ENCODE measurements at places on chromosomes 5 and 9.
A peak's percentile ranks its signal among the peaks of the same experiment; 100 is the strongest.

GRCh38 chr5:168359820-168360460, 68.5 kb downstream of the WWC1 start:
- no peak for DNase-seq

DNA sequence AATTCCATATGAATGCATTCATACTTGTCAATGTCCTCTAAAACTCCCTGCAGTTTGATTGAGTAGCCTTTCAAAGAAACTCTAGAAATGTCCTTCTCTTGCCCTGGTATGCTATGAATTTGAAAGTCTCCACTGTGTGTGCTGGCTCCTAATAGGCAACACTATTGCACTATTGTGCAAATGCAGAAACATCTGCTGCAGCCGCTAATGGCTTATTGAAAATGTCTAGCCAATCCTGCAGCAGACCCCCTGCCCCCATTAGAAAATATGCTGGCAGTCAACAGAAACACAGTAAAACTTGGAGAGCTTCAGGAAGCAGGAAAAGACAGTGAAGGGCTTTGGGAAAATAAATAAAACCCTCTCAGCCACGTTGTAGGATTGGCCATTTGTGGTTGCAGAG, 87.3 kb upstream of the GRAMD2B start:
- DNase-seq, result no peak

- no peak for DNase-seq
Measured at GRCh38 chr9:21906881-21907280, 87.3 kb downstream of the CDKN2A start.

DNA sequence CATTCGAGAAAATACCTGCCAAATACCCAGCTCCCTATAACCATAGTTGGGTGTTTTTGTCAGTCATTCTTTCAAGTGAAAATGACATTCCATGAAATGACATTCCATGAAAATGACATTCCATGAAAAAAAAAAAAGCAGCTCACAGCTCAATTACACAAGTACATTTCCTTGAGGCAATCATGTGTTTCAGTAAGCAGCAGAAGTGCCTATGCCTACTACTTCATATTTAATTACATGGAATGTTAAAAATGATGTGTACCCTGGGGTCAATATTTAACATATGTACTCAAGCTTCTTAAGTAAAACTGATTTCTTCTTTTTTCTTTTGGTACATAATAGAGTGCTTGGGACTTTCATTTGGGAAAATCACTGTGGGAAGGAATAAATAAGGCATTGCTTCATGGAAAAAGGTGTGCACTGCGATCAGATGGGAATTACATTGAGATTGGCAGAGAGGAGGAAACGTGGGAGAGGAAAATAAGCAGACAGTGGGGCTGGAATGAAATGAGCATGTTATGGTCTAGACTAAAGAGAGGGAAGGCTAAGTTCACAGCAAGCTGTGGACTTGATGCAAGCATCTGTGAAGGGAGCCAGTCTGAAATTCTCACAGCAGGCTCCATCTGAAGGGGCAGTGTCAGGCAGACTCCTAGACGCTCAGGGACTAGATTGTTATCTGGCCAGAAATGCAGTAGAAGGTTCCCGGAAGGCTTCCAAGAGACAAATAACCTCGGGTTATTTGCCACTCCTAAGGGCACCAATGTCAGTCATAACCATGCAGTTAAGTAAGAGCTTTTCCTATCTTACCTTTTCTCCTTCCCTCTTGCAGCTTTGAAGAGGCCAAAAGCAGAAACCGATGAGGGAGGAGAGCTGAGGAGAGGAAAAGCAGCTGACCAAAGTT, 15.2 kb upstream of the SPATA9 start:
- DNase-seq, result no peak

DNA sequence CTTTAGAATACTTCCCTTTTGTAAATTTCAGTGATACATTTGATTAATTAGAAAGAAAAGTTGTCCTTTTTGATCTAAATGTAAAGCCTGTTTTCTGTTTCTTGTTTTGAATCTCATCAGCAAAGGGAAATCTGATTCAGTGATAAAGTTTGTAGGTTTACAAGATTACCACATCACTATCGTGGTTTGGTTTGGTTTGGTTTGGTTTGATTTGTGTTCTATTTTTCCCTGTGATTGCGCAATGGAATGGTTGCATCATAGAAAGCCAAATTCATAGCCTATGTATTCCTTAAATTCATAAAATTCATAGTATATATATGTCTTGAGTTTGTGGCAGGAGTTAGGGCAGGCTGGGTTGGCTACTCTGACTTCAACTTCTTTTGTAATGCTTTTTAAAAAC, 15.2 kb downstream of the SRFBP1 start:
- no peak for DNase-seq

GRCh38 chr9:111945216-111945615, 48.6 kb downstream of the UGCG start:
- DNase-seq, result peak; percentile 50
